ENCODE measurements at places on chromosomes 1 and 21.

- DNase-seq = peak; percentile 78
Observed at GRCh38 chr1:206766251-206766856, 4.2 kb upstream of the IL19 start.

DNA sequence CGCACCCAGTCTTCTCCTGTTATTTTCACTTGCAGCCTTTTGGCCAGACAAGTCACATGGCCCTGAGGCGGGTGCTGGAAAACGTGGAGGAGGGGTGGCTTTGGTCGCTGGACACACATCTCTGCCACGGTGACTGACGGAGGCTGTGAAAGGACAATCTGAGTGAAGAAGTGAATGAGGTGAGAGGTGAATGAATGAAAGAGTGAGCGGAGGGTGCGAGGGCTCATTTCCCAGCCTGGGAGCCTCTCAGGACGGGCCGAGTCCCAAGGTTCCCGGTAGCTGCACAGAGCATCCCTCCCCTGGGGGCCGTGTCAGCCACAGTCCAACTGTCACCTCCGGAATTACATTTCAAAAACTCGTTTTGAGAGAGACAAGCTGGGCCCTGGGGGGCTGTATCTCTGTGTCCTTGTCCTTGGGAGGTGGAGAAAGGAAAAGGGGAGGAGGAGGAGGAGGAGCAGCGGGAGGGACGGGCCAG lies 89.6 kb downstream of the UBIAD1 start:
- DNase-seq = no peak

GRCh38 chr1:166869318-166870099 lies 6.6 kb downstream of the TADA1 start:
- no peak for DNase-seq

DNA sequence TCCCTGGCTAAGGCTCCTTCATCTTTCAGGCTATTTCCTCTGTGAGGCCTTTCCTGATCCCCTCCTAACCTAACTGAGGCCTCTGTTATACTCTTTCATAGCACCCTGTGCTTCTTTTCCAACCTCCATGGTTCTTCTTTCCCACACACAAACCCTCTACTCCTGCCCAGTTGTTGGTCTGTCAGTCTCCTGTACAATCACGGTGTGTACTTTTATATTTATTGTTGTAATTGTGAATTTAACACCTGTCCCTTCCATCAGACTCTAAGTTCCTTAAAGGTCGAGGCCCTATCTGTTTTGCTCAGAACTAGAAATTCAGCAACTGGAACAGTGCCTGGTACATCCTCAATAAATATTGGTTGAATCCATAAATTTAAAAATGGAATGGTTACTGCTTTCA lies 100.2 kb upstream of the KCNE2 start:
- DNase-seq = no peak

- DNase-seq = peak; percentile 28
Observed at GRCh38 chr1:109197158-109198042, 16.3 kb upstream of the SARS1 start.

DNA sequence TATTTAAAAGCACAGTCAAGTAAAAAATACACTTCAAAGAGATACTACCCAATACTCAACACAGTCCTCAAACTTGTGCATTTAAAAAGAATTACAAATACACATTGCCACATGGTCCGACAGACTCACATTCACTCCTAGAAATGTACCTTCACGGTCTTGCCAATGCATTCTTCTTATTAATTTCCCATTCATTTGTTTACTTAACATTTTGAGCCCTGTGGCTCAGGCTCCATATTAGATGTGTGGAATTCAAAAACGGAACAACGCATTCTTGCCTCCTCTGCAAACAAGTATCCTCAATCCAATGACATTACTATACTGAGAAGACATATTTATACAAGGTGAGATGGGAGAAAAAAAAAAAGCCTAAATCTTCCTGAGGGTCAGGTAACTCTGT lies 2.5 kb upstream of the DUSP23 start:
- no peak for DNase-seq

GRCh38 chr1:100483230-100483629 lies 54.7 kb upstream of the GPR88 start:
- DNase-seq = no peak

DNA sequence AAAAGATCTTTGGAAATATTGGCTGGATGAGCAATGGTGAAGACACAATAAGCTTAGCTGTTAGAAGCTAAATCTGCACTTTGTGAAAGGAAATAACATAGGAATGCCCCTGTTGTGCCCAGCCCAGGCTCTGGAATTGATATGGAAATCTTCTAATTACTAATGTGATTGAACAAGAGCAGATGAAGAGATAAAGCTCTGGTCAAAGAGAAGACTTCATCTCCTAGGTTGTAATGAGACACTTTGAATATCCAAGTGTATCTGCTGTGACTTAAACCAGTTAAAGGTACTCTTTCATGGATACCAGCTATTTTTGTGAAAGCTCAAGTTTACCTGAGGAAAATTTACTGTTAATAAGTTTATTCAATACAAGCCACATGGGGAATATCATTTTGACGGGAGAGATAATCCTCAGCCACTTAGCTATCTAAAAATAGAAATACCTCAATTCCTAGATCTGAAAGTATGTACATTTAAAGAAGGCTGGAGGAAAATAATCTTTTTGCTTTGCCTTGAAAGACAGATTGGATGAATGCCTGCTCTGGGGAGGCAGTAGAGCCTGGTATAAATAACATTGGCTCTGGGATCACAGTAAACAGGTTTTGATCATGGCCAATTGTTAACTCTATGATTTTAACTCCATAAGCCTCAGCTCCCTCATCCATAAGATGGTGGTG lies 494.0 kb upstream of the B3GALT2 start:
- no peak for DNase-seq

- no peak for DNase-seq
Observed at GRCh38 chr1:154225370-154225769, 4.6 kb downstream of the UBAP2L start.

DNA sequence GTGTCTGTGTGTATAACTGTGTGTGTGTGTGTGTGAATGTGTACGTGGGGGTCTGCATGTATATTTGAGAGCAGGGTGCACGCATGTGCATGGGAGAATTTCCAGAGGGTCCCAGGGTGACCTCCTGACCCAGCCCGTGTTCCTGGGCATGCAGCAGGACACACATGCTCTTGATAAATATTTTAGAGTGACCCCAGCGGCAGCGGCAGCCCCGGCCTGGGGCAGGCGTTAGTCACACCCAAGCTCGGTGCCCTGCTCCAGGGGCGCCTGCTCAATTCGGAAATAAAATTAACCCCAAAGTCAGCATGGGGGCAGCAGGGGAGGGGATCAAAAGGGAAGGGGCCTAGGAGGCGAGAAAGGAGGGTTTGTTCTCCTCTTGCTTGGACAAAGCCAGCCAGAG lies 107.5 kb downstream of the PAX7 start:
- DNase-seq = no peak

GRCh38 chr1:215660259-215660658 lies 93.2 kb downstream of the KCTD3 start:
- no peak for DNase-seq

GRCh38 chr1:165696625-165697100 lies 1.7 kb downstream of the ALDH9A1 start:
- peak; percentile 40 for DNase-seq

DNA sequence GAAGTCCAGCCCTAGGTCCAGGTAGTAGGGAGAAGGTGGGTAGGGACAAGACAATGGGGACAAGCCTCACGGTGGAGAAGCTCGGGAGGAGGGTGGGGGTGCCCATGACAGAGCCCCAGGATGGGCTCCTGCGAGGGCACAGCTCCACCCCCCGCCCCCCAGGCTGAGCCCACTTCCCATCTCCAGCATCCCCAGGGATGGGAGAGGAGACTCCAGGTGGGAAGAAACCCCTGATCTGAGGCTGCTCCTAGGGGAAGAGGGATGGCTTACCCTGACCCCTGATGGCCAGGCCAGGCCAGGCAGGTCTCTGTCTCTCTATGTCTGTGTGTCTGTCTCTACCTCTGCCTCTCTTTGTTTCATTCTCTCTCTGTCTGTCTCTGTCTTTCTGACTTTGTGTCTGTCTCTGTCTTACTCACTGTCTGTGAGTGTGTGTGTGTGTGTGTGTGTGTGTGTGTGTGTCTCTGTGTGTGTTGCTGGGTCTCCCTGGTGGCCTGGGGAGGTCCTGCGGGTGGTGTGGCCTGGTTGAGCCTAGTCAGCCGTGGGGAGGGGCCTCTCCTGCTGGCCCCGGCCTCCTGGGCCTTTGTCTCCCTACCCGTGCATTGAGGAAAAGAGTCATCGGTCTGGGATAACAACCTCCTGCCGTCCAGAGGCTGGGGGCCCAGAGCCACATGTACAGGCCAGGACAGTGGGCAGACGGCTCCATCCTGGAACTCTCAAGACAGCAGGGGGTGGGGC lies 45.7 kb downstream of the WNT9A start:
- DNase-seq = peak; percentile 55

GRCh38 chr1:153790966-153791647 lies 15.9 kb downstream of the SLC27A3 start:
- no peak for DNase-seq

- no peak for DNase-seq
Observed at GRCh38 chr1:212062832-212063438, 27.4 kb downstream of the DTL start.

DNA sequence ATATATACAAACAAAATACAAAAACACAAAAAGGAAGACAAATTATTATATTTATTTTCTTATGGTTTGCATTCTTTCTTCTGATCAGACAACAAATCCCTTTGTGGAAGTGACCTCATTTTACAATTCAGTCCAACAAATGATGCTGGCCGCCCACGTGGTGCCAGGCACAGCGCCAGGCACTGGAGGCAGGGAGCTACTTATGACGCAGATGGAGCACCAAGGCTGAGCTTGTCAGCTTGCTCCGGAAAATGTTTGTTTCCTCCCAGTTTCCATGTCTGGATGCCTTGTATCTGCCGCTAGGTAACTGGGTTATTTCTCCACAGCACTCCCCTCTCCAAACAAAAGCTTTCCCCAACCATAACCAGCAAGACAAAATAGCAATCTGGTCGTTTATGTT lies 30.7 kb upstream of the CD34 start:
- peak; percentile 90 for DNase-seq

GRCh38 chr1:168696125-168696760 lies 32.8 kb downstream of the DPT start:
- DNase-seq = no peak

DNA sequence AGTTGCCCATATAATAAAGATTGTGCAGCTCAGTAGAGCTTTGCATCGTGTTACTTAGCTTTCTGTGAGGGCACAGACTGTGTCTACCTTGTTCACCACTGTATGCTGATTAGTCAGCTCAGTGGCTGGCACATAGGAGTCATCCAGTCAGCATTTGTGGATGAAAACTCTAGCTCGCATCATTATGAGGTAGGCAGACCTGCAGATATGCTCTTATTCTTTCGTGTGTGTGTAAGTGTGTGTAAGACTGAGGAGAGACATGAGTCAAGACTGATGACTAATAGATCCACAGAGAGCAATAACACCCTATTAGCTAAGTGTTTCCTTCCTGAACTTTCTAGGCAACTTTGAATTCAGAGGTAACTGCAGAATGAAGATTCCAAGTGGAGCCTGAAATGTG lies 17.1 kb downstream of the TTF2 start:
- no peak for DNase-seq

- no peak for DNase-seq
Observed at GRCh38 chr1:35222322-35223083, 29.6 kb upstream of the SFPQ start.
